ENCODE measurements at places on chromosomes 6 and 20.

DNA sequence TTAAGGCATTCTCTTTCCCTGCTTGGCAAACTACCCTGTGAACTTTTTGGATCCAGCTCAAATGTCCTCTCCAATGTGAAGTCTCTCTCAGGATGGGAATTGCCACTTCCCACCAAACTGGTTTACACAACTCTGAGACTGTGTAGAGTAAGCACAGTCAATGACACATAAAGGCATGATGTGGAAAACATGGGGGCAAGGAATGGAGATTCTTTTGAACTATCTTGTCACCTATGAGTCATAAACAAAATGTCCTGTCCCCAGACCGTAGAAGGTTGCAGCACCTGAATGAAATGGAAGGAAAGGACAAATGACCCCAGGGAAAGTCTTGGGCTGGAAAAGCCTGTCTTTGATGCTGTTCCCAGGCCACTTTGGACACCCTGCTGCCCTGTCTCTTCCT is 11.0 kb upstream of the KIF13A start:
- no peak for DNase-seq

GRCh38 chr6:81938991-81939732 is 186.7 kb upstream of the TENT5A start:
- DNase-seq: no peak

GRCh38 chr20:35510951-35511735 is 18.3 kb downstream of the C20orf173 start:
- no peak for DNase-seq

DNA sequence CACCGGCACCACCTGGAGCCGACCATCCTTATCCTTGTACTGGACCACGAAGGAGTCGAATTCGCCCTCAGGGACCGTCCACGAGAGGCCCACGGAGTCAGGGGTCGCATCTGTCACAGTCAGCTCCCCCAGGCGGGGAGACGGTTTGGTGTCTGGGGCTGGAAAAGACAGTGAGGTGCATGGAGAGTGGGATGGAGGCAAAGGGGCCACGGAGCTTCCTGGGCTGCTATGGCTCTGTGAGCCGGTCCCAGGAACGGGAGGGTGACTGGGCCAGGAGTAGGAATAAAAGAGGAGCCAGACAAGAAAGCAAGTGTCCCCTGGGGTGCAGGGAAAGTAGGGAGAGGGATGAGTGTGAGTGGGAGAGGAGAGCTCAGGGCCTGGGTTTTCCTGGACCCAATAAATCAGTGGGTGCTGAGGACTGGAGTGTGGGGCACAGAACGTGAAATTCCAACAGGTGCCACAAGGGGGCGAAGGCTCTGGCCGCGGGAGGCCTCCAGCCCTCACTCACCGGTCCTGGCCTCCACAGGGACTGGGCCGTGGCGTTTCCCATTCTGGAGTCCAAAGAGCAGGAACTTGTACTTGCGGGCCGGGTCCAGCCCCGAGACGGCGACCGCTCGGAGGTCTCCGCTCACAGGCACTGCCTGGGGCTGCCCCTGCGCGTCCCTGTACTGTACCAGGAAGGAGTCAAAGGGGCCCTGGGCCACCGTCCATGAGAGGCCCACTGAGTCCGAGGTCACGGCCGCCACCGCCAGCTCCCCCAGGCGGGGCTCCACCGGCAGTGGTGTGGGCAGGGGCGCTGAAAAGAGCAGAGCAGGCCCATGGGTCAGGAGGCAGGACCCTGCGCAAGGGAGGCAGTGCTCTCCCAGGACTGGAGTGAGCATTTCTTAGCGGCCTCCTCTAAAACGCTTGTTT is 9.9 kb downstream of the CYP21A2 start:
- DNase-seq: no peak

- no peak for DNase-seq
Measured at GRCh38 chr6:97026298-97026697, 101.8 kb downstream of the KLHL32 start.

GRCh38 chr20:38301309-38301708 is 2.6 kb upstream of the BPI start:
- DNase-seq: no peak

DNA sequence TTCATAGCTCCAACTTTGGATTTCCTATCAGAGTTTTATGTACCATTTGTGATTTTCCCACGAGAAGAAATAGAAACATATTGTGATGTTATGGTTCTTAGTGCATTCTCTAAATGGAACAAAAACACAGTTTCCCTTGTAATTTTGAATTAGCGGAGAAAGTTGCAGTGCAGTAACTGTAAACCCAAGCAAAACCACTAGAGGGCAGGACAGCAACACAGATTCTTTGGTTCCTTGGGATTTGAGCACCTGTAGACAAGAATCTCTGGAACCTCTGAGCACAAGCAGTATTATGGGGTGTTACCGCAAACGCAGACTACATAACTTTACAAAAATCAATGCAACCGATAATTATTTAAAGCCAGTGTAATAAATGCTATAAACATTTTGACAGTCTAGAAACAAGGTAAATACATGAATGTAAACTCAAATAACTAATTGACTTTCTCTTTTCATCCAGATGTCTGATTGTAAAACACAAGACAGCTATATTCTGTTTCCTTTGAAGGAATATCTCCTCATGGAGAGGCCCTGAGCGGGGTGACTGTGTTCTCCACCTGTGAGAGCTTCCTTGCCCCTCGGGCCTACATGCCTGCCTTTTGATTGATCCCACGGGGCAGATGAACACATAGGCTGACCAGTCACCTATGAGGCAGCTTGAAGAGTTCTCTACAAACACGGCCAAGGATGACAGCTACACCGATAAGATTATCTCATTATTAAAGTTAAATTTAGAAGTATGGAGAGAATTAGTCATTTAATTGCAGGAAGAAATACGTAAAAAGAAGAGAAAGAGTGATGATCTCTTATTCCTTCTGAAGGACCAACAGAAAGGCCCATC is 67.5 kb upstream of the COL21A1 start:
- DNase-seq: no peak

GRCh38 chr6:157518397-157519250 is 137.6 kb downstream of the ZDHHC14 start:
- DNase-seq: no peak

DNA sequence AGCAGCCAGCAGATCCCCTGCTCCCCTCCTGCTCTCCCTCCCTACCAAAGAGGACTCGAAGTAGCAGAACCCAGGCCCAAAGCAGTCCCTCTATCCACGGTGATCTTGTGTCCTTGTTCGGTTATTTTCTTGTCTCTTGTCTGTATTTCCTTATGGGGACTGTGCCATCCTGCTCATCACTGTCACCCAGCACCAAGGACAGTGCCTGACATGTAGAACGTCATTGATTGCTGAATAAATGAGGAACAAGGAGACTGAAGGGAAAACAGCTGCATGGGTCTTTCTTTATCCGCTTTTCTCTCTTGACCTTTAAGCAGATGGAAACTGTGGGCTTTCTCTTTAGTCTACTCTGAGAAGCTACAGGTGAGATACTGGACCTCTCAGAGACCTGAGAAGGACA is 29.4 kb upstream of the ZNF831 start:
- DNase-seq: no peak

GRCh38 chr20:5718896-5719595 is 31.2 kb upstream of the SHLD1 start:
- DNase-seq: peak; percentile 90

DNA sequence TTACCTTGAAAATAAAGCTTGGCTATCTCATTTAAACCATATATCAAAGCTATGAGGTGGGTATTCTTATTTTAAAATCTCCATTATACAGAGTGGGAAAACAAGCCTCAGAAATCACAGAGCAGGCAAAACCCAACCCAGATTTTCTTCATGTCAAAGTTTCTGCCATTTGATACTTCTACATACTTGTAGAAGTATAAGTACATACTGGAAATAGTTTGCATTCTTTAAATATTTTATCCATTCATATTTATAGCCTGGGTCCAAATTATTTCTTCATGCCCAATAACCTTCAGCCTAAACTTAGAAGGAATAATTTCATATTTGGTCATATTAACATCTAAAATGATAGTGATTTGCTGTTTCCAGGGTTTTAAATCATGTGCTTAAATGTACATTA is 61.8 kb downstream of the MLIP start:
- DNase-seq: no peak

GRCh38 chr6:123972600-123973294 is 169.1 kb downstream of the NKAIN2 start:
- DNase-seq: no peak

DNA sequence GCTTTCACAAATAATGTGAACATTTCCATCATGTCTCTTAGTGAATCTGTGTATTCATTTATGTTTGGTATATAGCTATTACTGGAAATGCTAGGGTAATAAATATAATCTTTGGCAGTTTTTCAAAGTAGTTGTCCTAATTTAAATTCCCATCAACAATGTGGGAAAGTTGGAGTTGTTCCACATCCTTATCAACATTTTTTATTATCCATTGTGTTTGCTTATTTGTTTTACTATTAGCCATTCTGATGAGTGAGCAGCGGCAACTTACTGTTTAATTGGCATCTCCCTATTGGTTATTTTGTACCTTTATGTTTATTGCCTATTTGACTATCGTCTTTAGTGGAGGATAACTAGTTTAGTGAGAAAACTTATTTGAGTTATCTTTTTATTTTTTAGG is 121.1 kb upstream of the CCN2 start:
- DNase-seq: no peak

DNA sequence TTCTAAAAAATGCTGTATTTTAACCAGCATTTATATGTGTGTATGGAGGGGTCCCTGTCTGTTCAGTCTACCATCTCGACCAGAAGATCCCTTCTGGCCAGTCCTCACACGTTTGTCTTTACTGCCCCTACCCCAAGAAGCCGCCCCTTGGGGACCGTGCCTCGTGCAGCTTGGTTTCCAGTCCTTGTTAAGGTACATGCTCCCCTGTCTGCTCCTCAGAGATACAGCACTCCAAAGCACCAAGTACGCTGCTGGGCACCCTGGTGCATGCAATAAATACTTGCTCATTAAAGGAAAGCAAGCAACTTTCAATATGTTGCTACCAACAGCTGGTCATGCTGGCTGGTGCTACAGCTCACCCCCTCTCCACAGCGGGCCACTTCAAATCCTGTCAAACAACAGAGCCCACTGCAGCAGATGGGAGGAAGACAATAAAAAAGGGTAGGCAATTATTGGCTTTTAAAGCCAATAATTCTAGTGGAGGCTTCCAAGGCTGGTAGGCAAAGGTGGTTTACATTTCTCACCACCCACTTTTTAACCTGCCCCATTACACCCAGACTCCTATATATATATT is 61.6 kb downstream of the PSMG4 start:
- no peak for DNase-seq

- no peak for DNase-seq
Measured at GRCh38 chr20:51680067-51680749, 88.0 kb downstream of the ATP9A start.

DNA sequence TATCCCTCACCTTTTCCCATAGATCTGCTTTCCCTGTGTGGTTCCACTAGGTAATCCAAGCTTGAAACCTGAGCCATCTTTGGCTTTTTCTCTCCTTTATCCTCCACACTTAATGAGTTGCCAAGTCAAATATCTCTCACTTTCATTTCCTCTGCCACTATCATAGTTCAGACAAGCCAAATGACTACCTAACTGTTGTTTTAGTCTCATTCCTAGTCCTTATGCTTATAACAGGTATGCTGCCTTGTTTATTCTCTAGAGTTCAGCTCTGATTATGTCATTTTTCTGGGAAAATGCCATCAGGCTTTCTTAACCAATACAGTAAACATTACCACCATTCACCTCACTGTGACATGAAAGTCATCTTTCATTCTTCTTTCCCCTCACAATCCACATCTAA is 6.5 kb downstream of the EFHC1 start:
- no peak for DNase-seq

DNA sequence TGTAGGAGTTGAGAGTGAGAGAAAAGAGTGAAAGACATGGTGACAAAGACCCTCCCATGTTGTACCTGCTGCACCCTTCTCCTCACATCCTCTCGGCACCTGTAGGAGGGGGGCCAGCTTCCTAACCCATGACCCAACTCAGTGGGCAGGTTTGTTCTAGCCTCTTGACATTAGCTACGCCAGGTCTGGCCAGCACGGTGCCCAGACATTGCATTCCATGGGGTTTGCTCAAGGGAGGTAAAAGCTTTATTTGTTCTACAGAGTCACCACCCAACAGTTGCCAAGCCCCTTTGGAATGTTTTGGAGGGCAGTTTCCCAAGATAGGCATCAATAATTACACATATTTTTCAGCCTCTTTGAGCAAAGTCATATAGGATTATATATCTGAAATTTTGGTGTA is 22.7 kb upstream of the TGM6 start:
- DNase-seq: no peak

GRCh38 chr6:45591890-45592289 is 214.2 kb upstream of the SUPT3H start:
- no peak for DNase-seq

DNA sequence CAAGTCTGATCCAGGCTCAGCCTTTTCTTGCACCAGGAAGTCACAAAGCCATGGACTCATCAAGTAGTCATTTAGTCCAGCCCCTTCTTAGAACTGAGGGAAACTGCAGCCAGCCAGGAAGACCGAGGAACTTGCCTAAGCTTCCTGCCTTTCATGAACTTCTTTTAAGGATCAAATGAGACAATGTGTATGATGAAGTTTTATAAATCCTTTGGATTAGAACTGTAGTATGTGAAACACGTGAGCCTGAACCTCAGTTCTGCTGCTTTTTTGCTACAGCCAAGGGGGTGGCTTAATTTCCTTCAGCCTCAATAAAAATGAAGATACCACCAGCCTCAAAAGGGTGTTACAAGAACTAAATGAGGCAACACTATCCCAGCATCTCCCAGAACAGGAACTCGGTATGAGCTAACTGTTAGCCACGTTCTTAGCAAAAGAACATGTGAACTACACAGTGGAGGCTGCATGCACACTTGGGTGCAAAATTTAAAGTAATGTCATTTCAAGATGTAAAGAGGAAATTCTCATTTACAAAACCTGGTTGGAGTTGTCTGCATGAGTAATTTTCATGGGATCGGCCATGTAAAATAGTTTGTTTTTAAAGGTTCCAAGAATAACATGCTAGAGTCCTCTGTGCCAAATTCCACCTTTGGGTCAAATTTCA is 76.0 kb upstream of the TBC1D7 start:
- no peak for DNase-seq

GRCh38 chr6:124769811-124770544 is 192.3 kb upstream of the RNF217 start:
- DNase-seq: no peak

GRCh38 chr6:73640179-73640750 is 13.5 kb downstream of the SLC17A5 start:
- DNase-seq: no peak

DNA sequence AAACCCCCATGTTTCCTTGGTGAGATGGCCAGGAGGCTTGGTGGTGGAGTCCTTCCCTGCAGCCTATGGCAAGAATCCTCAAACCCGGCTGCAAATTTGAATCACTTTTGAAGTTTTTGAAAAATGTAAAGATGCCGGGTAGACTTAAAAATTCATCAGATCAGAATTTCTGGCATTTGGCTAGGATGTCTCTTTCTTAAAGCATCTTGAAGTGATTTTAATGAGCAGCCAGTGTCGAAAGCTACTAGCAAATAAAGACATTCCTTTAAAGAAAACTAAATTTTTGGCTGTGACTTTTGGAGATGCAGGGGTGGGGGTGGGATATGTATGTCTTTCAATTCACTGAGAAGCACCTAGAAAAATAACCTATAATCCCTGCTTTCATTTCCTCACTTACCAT is 25.6 kb upstream of the NOX3 start:
- no peak for DNase-seq
